ENCODE measurements at places on chromosomes 3 and 15. TPM values are rescaled to one million over a fixed set of nuclear protein-coding genes. Genes with fewer than 3 reads are reported as not detected.

- no peak for DNase-seq
Measured at GRCh38 chr3:28590860-28591259, 242.2 kb upstream of the AZI2 start.

GRCh38 chr3:57896031-57896430, 112.2 kb upstream of the FLNB start:
- DNase-seq: no peak

GRCh38 chr15:78372880-78373279, 32.7 kb downstream of the CRABP1 start:
- DNase-seq: no peak

DNA sequence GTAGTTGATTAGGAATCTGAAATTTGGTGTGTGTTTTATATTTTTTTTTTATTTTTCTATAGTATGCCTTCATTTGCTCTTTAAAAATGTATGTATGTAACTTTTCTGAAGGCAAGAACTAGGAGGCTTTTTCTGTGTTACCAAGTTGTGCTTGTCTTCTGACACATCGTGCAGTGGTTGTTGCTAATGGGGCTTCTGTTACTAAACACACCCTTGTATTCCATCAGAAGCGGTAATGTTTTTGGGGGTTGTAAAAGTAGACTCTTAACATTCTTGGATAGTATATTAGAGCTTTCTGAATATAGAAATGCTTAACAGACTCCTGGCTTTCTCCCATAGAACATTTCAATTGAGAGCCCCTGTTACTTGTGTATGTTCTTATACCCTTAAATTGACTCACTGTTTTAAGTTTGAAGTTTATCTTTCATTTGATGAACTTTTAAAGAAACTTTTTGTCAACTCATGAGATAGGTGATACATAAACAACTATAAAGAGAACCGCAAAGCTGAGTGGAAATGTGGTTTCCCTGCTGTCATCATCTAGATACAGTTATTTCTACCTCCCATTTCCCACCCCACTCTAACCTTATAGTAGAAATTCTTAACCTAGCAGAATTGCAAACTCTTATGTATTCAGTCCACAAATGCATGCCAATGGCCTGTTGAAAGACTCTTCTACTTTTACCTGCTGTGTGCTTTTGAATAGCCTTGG, 2.5 kb downstream of the TIPARP start:
- no peak for DNase-seq

DNA sequence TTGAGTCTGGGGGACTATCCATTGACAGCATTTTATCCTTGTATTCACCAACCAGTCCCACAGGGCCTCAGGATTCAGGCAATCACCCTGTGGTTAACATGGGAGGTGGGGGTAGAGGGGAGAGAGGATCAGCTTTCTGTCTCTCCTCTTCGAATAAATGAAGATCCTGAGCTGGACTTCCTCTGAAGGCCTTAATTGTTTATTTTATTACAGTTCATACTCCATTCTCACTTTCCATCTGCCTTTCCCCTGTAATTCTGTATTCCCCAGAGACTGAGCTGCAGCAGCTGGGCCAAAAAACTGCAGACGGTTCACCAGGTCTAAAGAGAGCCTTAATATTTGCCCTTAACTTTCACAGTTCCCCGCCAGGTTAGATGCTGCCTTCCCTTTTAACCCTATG, 11.9 kb downstream of the TAGLN3 start:
- DNase-seq: no peak

GRCh38 chr3:177596816-177597271, 399.6 kb upstream of the TBL1XR1 start:
- no peak for DNase-seq

- no peak for DNase-seq
Measured at GRCh38 chr15:88894348-88894818, 961 bp downstream of the HAPLN3 start.

GRCh38 chr3:64345371-64345770, 120.1 kb upstream of the PRICKLE2 start:
- DNase-seq: no peak

DNA sequence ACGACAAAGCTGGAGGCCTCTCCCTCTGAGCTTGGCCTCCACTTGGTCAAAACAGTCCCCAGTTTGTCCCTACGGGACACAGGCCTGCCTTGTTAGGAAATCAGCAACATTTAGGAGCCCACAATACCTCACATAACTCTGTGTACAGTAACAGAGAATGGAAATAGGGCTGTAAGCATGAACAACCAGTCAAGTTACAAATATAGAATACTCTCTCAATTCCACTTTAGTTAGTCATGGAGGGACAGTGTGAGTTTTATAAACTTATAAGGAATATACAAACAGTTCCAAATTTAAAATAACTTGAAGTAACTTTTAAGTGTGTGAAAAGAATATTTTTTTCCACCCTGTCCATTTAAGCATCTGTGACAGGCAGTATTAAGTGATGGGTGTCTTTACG, 129.4 kb downstream of the PGPEP1L start:
- no peak for DNase-seq

DNA sequence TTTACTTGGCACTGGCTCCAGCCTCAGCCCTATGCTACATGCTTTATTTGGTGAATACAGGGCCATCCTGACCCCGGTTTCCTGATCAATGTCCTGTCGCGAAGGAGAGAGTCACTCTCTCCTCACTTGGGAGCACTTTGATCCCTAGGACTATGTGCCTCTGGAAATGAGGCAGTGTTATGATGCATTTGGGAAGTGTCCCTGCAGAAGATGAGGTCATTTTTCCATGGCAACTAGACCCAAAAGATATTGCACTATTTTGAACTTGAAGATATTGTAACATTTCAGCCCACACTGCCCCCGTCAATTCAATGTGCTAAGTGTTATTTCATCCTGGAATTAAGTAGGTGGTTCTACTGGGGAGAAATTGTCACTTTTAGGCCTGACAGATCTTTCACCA, 68.0 kb downstream of the LRRK1 start:
- no peak for DNase-seq

- DNase-seq: peak; percentile 36
Measured at GRCh38 chr3:9316881-9317361, 45.9 kb upstream of the THUMPD3 start.

DNA sequence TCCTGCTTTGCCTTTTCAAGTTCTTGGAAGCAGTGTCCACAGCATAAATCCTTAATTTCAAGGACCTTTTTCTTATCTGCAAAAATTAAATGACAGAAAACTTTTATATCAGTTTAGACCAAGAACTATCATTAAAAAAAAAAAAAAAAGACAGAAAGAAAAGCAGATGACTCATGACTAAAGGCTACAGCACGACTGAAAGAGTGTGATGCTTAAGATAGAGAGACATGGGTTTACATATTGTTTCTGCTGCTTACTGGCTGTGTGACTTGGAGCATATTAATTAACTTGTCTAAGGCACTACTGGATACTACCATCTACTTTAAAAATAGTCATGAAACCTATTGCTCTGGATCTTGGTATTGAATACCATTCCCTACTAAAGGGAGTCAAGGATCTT, 62.3 kb downstream of the CEP152 start:
- DNase-seq: peak; percentile 8

GRCh38 chr15:32803631-32804030, 85.8 kb downstream of the GREM1 start:
- DNase-seq: no peak

GRCh38 chr3:116019254-116019763, 396.0 kb downstream of the GAP43 start:
- DNase-seq: no peak

DNA sequence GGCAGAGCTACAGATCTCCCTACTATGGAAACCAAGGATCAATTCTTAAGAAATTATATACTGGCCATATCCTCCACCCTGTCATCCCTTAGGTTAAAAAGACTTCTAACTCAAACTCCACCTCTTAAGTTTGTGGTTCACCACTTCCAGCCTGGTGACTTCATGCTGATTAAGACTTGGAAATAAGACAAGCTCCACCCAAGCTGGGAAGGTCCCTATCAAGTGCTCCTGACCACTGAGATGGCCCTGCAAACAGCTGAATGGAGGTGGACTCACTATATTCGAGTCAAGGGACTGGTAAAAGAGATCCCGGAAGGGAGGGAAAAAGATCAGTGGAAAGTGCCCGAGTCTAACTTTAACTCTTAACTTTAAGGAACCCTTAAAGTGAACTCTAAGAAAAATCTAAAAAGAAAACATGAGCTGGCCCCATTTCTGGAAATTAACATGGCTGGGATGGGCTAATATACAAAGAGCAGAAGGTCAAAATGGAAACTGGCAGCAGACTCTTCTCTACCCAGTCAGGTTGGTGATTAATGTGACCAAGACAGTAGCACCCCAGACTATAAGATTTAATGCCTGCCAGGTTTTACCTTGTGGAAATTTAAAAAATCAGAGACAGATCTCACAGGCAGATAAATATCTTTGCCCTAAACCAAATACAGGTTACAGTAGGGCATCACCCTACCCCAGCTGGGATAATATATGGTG, 43.9 kb downstream of the PPCDC start:
- no peak for DNase-seq

LMLN gene
- 5.2 TPM for polyA plus RNA-seq

RAB6B gene
- polyA plus RNA-seq: 3.0 TPM

CACNA1D gene
- polyA plus RNA-seq: 0.18 TPM

ULK3 gene
- polyA plus RNA-seq: 20.1 TPM

MEX3B gene
- polyA plus RNA-seq: 4.9 TPM
